ENCODE measurements at places on chromosomes 4 and X. TPM values are rescaled to one million over a fixed set of nuclear protein-coding genes. Genes with fewer than 3 reads are reported as not detected.

ARSJ gene
- 66.1 TPM for total RNA-seq

ZAR1 gene
- total RNA-seq, result not detected

STPG2 gene
- not detected for total RNA-seq

TTC29 gene
- total RNA-seq, result 3.9 TPM

PLXNB3 gene
- 37.6 TPM for total RNA-seq

CORIN gene
- total RNA-seq, result 0.19 TPM

SAGE1 gene
- not detected for total RNA-seq
